ENCODE measurements at places on chromosomes 5 and 9.

DNA sequence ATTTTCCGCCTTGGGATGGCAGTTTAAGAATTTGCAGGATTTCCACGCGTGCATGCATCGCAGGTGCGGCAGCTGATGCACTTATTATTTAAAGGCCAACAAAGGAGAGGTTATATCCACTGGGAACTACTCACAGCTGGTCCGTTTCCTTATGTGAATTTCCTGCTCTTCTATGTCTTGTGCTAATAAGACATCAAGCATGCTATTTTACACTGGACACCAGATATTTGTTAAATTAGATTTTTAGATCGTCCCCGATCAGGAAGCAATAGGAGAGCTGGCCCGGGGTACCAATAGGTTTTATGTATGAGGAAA is 476 bp upstream of the DTWD2 start:
- no peak for DNase-seq

DNA sequence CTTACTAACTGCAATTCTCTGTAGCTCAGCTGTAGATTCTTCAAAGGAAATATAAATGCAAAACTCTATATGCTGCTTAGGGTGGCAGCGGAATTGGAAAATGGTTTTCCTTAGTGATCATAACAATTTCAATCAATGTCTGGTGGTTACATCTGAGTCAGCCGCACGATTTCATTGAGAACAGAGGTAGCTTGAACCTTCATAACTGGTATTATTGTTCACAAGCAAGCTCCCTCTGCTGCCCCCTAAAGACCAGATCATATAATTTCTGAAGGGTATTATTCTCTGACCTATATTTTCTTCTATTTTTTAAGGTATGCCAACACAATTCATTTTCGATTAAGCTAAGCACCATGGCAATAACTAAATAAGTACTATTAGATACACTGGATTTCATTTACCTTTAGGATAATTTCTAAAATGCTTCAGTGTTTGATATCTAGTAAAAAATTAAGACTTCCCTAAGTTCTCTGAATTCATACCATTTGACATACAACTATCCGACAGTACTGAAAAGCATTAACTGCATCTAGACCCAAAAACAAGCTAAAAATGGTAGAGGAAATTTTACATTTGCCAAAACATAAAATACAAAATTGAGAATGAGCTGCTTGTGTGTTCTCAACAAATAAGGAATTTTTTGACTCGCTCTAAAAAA is 181.1 kb upstream of the SPEF2 start:
- no peak for DNase-seq

GRCh38 chr5:41878173-41878572 is 7.9 kb upstream of the OXCT1 start:
- no peak for DNase-seq

GRCh38 chr5:257148-257547 is 14.3 kb upstream of the PDCD6 start:
- DNase-seq: no peak

DNA sequence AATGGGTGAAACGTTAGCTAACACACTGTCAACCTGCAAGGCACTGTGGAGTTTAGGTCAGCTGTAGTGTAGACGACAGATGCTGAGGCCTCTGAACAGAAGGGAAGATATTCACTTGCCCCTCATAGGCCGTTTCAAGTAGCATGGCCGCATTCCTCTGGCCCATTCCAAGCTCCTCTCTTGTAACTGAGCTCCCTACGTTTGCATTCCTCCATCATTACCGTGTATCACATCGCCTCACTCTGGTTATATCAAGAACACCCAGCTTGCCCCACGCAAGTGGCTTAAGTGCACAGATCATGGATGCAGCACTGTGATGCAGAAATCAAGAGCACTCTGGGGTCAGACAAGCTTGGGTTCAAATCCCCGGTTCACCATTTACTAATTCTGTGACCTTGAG is 43.3 kb downstream of the PRELID2 start:
- DNase-seq: no peak

Data from CD4-positive, alpha-beta T cell treated with Interleukin-17A for 1 hour (primary cell).